Aorta (tissue), 5 donors: ENCODE measurements at places on chromosomes 3 and 15. TPM values are rescaled to one million over a fixed set of nuclear protein-coding genes. Genes with fewer than 3 reads are reported as not detected.
A peak's percentile ranks its signal among the peaks of the same experiment; 100 is the strongest.

DUOX1 gene
- 0.71 TPM for total RNA-seq

GPR62 gene
- not detected for total RNA-seq

MELTF gene
- total RNA-seq, result 6.0 TPM

CHST2 gene
- total RNA-seq, result 2.8 TPM

- no peak for DNase-seq
- H3K27ac ChIP-seq, result no peak overlapping the region
- no peak overlapping the region for H3K4me3 ChIP-seq
- H3K27me3 ChIP-seq, result no peaks in the 10 kb centered on the region
- H3K4me1 ChIP-seq, result no peaks in the 10 kb centered on the region
Measured at GRCh38 chr15:52790941-52791751, 1.0 kb upstream of the ONECUT1 start.

- H3K36me3 ChIP-seq, result no peaks in the 10 kb centered on the region
- peaks cover 3% of the 10 kb centered on the region for H3K4me1 ChIP-seq
- peak overlapping the region; percentile 78 for H3K4me3 ChIP-seq
- H3K27me3 ChIP-seq, result no peaks in the 10 kb centered on the region
- H3K27ac ChIP-seq, result peak overlapping the region; percentile 17
Measured at GRCh38 chr3:124885466-124886167, 1.5 kb downstream of the ITGB5 start.

GRCh38 chr3:20071175-20071574 is 30.9 kb downstream of the KAT2B start:
- no peak overlapping the region for H3K4me3 ChIP-seq
- no peaks in the 10 kb centered on the region for H3K4me1 ChIP-seq
- H3K27me3 ChIP-seq, result no peaks in the 10 kb centered on the region
- peaks cover 2% of the 10 kb centered on the region for H3K36me3 ChIP-seq

DNA sequence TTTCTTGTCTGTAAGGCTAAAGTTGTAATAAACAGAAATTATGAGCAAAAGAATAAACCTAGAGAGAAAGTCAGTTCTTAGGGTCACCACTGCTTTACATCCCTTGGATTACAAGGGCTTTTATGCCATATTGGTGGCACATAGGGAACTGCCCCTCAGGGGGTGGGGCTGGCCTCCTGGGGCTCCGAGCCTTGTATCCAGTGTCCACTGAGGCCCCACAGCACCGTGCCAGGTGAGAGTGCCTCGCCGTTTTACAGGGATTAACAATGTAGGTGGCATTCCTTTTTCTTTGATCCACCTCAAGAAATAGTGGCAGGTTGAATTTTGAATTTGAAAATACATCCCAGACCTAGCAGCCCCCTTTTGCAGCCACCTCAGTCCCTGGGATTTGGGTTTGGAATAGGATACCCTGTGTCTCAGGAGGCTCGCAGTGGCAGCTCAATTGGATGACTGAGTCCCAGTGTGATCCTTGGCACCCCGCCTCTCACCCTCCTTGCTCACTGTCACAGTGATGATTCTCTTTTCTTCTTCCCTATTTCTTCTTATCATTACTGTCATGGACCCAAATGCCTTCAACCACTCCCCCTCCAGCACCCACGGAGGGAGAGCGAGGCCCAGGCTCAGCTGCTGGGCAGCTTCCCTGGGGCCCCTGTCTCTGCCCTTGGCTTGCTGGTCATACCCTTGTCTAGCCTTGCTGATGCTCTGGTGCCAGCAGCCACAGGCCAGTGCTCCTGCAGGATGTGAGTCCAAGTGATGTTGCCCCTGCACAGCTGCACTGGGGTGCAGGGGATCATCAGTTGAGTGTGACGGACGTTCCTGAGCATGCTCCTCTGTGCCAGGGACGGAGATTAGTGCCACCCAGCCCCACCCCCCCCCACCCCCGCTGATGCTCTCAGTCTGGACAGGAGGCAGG is 137.9 kb downstream of the DNAJB8 start:
- no peaks in the 10 kb centered on the region for H3K27me3 ChIP-seq
- no peak overlapping the region for H3K27ac ChIP-seq
- H3K4me1 ChIP-seq, result no peaks in the 10 kb centered on the region

GRCh38 chr3:76065964-76066363 is 280.6 kb upstream of the ZNF717 start:
- no peaks in the 10 kb centered on the region for H3K36me3 ChIP-seq
- H3K4me1 ChIP-seq, result no peaks in the 10 kb centered on the region
- no peaks in the 10 kb centered on the region for H3K27me3 ChIP-seq
- H3K4me3 ChIP-seq, result no peak overlapping the region
- DNase-seq, result no peak

DNA sequence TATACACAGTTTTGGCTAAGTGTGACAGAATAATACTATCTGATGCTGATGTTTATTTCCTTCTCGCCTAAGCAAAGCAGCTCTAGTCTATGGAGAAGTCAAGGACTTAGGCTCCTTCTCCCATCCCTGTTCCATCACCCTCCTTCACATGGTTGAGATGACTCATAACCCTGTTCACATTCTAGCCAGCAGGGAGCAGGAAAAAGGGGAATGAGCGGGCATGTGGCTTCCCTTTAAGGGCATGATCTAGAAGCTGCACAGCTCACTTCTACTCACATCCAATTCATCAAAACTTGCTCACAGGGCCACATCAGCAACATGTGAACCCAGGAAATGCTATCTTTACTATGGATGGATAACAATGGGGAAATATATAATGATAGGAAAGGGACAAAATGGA is 40.9 kb downstream of the CBLB start:
- H3K27ac ChIP-seq, result no peak overlapping the region
- peaks cover 4% of the 10 kb centered on the region for H3K4me1 ChIP-seq
- peak; percentile 55 for DNase-seq
- H3K27me3 ChIP-seq, result no peaks in the 10 kb centered on the region

- no peak overlapping the region for H3K27ac ChIP-seq
- no peak for DNase-seq
- no peaks in the 10 kb centered on the region for H3K4me1 ChIP-seq
- H3K27me3 ChIP-seq, result no peaks in the 10 kb centered on the region
- H3K36me3 ChIP-seq, result no peaks in the 10 kb centered on the region
Measured at GRCh38 chr15:41501191-41501917, 7.7 kb downstream of the ITPKA start.

- H3K27me3 ChIP-seq, result no peaks in the 10 kb centered on the region
- H3K4me1 ChIP-seq, result no peaks in the 10 kb centered on the region
- no peak for DNase-seq
- H3K36me3 ChIP-seq, result no peaks in the 10 kb centered on the region
- H3K27ac ChIP-seq, result no peak overlapping the region
Measured at GRCh38 chr3:6512172-6512800, 348.6 kb upstream of the GRM7 start.

- no peak overlapping the region for H3K4me3 ChIP-seq
- DNase-seq, result no peak
- no peaks in the 10 kb centered on the region for H3K36me3 ChIP-seq
- no peak overlapping the region for H3K27ac ChIP-seq
- no peaks in the 10 kb centered on the region for H3K4me1 ChIP-seq
Measured at GRCh38 chr15:47787875-47788274, 70.6 kb downstream of the SEMA6D start.

GRCh38 chr3:120469440-120469839 is 18.6 kb upstream of the FSTL1 start:
- no peak overlapping the region for H3K4me3 ChIP-seq
- no peak overlapping the region for H3K27ac ChIP-seq
- H3K36me3 ChIP-seq, result no peaks in the 10 kb centered on the region
- peaks cover 3% of the 10 kb centered on the region for H3K4me1 ChIP-seq
- H3K27me3 ChIP-seq, result no peaks in the 10 kb centered on the region
